ENCODE measurements at places on chromosomes 7 and 10.

GRCh38 chr10:29033311-29033940 is 255.4 kb upstream of the LYZL1 start:
- no peak for DNase-seq

GRCh38 chr10:116237260-116237659 is 35.7 kb downstream of the GFRA1 start:
- DNase-seq = no peak

DNA sequence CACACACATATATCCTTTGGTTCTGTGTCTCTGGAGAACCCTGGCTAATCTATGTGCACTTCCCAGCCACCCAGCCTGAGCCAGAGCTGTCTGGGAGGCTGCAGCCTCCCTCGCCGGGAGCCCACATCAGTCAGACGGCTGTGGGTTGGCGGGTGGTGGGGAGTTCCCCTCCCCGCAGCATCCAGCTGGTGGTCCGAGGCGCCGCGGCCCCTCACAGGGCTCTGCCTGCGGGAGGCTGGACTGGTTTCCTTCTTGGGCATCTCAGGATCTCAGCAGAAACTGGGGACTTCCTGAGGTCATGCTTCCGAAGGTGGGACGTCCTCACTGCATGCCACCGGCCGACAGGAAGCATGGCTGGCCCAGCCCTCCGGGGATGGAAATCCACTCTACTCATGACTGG is 22.0 kb upstream of the PSMG3 start:
- DNase-seq = no peak

GRCh38 chr10:1328981-1329614 is 272.9 kb downstream of the WDR37 start:
- DNase-seq = no peak

- DNase-seq = no peak
These were observed 50.4 kb upstream of the ENO4 start for GRCh38 chr10:116798859-116799258.

DNA sequence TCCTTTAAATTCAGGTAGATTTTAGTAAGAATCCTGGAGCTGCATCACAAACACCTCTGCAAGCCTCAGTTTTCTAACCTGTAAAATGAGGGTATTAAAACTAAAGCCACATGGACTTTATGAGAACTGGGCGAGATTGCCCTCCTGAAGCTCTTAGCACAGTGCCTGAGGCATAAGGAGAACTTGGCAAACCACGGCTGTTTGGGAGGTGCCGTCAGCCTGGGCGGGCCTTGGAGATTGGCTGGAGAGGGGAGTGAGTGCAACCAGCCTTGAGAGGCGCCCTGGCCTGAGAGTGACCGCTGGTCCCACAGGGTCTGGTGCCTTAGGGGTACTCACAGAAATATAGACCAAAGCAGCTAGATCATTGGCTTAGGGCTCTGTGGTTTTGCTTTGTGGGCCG is 5.4 kb upstream of the TNS3 start:
- DNase-seq = no peak

DNA sequence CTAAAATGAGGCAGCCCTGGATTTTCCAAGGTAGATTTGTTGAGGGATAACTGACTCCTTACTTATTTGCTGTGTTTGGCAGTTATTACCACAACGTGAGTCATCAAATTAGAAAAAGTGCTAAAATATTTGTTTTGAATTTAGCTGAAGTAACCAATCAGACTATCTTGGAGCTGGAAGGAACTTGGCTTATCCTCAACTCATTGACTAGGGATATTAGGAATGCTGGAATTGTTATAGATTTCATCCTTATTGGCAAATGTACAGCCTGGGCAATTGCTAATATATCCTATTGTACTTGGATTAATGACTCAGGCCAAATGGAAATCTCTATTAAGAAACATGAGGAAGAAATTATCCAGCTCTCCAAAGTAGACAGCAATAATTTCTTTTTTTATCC is 1189.0 kb upstream of the LRRN3 start:
- DNase-seq = no peak

DNA sequence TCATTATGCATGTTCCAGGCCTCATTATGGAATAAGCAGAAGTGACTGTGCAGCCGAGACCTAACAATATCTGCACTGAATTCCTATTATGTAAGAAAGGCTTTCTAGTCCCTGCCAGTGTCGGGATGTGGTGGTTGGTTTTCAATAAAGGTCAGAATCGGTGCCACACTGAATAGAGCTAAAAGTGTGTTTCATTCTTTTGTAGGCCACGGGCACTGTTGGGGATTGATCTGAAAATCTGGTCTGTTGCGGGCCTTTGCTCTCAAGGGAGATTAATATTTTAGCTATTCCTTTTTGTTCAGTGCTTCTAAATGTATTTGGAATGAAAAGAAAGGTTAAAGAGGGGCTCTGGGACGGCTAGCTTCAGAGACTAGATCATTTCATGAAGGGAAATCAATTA is 559.4 kb upstream of the GALNT17 start:
- no peak for DNase-seq

DNA sequence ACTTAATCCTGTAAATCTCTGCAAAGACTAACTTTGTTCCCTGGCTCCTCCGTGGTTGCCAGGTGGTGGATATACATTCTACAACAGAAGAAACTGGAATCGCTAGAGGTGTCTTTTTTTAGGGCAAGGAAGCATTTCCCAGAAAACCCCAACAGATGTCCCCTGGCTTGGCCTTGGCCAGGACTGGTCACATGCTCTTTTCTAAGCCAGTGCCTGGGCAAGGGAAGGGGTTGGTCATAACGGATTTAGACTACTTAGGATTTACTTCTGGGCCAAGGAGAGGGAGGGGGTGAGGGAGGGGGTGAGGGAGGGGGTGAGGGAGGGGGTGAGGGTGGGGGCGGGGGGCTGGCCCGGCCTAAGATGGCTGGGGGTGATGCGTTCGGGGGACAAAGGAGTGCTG is 105.7 kb downstream of the SNX10 start:
- no peak for DNase-seq

- no peak for DNase-seq
These were observed 56.5 kb upstream of the ORC5 start for GRCh38 chr7:104264285-104264684.

DNA sequence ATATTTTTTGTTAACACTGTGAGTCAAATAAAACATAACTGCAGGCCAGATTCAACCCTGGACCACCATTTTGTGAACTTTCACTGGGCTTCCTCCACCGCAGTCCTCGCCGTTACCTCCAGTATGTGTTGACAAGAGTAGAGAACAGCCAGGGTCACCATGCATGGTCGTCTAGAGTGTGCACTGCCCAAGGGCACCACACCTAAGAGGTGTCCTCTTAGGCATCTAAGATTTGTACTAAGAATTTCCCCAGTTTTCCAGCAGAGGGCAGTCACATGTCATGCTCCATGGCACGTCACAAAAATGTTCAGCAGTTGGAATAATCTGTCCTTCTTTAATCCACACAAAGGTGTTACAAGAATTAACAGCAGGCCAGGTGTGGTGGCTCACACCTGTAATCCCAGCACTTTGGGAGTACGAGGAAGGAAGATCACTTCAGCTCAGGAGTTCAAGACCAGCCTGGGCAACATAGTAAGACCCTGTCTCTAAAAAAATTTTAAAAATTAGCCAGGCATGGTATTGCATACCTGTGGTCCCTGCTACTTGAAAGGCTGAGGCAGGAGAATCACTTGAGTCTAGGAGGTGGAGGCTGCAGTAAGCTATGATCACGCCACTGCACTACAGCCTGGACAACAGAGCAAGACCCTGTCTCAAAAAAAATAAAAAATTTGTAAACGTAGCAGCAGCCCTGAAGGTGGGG is 71.2 kb upstream of the FOXK1 start:
- DNase-seq = peak; percentile 62

- no peak for DNase-seq
These were observed 12.2 kb downstream of the DNAJB9 start for GRCh38 chr7:108581655-108582491.

DNA sequence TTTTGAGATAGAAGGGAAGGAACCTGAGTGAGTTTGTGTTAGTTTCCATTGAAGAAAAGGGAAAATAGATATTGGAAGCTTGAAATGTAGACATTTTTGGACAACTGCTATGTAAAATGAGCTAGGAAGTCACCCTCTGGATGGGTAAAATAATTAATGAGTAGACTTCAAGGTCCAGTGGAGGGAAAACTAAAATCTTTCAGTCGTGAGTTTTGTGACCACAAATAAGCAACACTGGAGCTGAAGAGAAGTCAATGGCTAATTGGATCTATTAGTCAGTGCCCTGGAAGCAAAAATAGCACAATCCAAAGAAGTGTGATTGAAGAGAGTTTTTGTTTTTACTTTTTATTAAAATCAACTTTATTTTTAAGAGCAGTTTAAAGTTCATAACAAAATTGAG is 123.4 kb downstream of the MYO3A start:
- DNase-seq = no peak

- no peak for DNase-seq
These were observed 986.5 kb downstream of the KCNMA1 start for GRCh38 chr10:76651154-76651553.

- no peak for DNase-seq
These were observed 63.9 kb upstream of the CHST15 start for GRCh38 chr10:124157271-124157681.

GRCh38 chr10:43128958-43129706 is 9.1 kb upstream of the CSGALNACT2 start:
- DNase-seq = no peak

GRCh38 chr10:74103560-74104258 is 46.9 kb downstream of the AP3M1 start:
- DNase-seq = peak; percentile 13

GRCh38 chr10:10209167-10209566 is 808.5 kb upstream of the CELF2 start:
- DNase-seq = no peak

- no peak for DNase-seq
These were observed 93.4 kb downstream of the PIP4K2A start for GRCh38 chr10:22620929-22621328.

DNA sequence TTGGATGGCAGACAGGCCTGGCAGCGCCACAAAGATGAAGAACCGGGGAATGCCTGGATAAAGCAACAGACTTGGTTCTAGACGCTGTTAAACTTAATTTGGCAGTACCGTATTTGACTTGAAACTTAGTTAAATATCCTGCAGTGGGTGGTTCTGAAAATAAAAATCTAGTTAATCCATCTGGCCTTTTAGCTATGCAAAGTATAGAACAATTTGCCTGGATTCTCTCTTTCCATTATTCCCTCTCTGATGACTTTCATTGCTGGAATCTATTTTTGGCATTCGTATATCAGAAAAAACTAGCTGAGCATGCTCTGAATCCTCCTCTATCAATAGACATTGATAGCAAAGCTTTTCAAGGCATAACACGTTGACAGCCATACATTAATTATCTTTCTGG is 203.6 kb downstream of the MACC1 start:
- DNase-seq = no peak
